ENCODE measurements at places on chromosomes 3 and 15. TPM values are rescaled to one million over a fixed set of nuclear protein-coding genes. Genes with fewer than 3 reads are reported as not detected.

The FGF12 gene
- polyA plus RNA-seq = not detected

The RFT1 gene
- polyA plus RNA-seq = 23.2 TPM

The CLDN18 gene
- not detected for polyA plus RNA-seq

DNA sequence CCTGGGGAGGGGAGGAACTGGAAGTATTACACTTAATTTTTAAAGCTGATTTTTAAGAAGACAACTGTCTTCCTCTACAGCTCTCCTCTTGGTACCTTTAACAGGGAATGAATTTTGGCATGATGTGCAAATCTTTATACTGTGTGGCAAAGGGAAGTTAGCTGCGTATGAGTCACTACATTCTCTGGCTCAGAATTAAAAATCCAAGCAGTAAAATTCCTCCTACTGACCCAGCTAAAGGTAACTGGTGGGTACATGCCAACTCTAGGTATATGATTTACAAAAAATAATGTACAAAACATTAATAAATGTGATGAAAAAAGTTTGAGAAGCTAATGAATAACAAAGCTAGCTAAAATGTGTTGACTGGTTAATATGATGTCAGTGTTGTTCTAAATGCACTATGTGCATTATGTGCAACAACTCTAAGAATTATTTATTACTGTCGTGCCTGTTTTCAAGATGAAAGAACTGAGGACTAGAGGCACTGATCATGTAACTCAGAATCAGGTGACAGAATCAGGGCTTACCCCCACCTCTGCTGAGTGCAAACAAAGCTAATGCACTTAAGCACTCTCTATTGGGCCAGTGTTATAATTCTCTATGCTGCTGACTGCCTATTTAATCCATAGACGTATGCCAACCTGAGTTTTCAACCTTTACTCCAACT is 194.7 kb upstream of the CADPS start:
- DNase-seq = no peak

DNA sequence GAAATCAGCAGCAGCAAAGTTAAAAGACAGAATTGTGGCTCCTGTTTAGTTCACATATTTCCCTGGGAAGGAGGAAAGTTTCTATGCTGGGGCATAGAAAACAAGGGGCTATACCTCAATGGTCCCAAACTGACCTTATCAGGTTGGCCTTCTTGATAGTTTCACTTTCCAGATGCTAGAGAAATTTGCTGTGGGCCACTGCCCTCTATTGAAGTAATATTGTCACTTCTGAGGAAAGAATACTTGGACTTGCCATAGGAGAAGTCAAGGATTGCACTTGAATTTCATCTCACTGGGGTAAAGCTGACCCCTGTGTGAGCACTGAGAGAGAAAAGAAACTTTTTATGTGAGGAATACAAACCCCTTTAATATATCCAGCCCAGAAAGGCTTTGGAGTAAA is 49.3 kb upstream of the XCR1 start:
- no peak for DNase-seq

DNA sequence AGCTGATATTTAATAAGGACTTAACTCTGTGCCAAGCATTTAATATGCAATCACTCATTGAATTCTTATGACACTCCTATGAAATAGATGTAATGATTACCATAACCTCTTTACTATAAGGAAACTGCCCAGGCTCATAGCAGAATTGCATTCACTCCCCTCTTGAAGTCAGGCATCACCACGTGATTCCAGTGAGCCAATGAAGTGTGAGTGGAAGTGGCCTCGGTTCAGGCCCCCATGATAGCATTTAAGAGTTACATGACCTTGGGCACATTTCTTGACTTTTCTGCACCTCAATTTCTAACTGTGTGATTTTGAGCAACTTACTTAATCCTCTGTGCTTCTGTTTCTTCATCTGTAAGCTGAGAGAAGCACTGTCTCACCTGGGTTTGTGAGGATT is 62.8 kb upstream of the CLDN18 start:
- DNase-seq = no peak

GRCh38 chr3:29694783-29695182 is 413.9 kb downstream of the RBMS3 start:
- DNase-seq = no peak

All from naive B cell (primary cell).